EL (cell line): ENCODE measurements at places on chromosomes 16 and 17.

GRCh38 chr16:79536958-79537357 lies 63.6 kb downstream of the MAF start:
- no peak for DNase-seq

- DNase-seq = no peak
These were observed 7.8 kb upstream of the CD79B start for GRCh38 chr17:63939884-63940283.

DNA sequence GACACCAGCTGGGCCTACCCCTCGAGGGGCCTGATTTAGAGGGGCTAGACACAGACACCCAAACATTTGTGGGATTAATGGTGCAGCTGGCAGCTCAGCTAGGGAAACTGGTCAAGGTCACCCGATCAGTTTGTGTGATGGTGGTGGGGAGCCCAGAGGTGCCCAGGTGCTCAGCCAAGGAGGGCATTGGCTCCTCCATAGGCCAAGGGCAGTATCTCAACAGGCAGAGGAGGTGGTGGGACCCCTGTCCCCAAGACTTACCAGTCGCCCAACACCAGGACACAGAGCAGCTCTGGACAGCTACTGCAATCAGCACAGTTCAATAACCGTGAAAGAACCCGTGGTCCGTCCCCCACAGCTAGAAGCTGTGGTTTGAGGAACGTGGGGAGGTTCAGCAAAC lies 120.9 kb downstream of the C16orf78 start:
- no peak for DNase-seq

GRCh38 chr16:86725401-86725800 lies 147.1 kb downstream of the FOXL1 start:
- no peak for DNase-seq

- DNase-seq = no peak
These were observed 32.9 kb downstream of the ITGAM start for GRCh38 chr16:31292704-31293103.

- DNase-seq = no peak
These were observed 192.8 kb downstream of the SHCBP1 start for GRCh38 chr16:46428108-46429061.

GRCh38 chr17:66715745-66716156 lies 119.2 kb upstream of the CACNG5 start:
- peak; percentile 44 for DNase-seq

DNA sequence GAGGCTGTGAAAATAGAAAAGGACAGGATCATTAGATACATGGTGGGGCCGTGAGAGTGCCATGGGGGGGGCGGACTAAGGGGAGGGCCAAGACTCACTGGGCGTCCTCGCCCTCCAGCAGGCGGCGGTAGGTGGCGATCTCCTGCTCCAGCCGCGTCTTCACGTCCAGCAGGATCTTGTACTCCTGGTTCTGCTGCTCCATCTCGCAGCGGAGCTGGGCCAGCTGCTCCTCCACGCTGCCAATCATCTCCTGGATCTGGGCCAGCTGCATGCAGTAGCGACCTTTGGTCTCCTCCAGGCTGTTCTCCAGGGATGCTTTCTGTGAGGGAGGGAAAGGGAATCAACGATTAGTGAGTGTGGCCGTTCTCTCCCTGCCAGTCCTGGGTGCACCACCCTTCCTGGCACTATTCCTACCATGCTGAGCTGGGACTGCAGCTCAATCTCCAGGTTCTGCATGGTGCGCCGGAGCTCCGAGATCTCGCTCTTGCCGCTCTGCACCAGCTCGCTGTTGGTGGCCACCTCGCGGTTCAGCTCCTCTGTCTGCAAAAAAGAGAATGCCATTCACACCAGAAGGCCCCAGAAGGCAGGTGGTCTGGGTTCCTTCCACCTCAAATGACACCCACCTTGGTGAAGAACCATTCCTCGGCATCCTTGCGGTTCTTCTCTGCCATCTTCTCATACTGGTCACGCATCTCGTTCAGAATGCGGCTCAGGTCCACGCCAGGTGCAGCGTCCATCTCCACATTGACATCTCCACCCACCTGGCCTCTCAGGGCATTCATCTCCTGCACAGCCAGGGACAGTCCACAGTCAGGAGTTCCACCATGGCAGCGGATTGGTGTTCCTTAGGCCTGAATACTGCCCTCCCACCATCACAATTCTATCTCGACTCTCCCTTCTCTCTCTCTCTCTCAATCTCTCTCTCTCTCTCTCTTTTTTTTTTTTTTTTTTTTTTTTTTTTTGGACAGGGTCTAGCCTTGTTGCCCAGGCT lies 3.3 kb downstream of the KRT14 start:
- no peak for DNase-seq

- DNase-seq = no peak
These were observed 1.8 kb downstream of the RNF43 start for GRCh38 chr17:58415371-58416055.

DNA sequence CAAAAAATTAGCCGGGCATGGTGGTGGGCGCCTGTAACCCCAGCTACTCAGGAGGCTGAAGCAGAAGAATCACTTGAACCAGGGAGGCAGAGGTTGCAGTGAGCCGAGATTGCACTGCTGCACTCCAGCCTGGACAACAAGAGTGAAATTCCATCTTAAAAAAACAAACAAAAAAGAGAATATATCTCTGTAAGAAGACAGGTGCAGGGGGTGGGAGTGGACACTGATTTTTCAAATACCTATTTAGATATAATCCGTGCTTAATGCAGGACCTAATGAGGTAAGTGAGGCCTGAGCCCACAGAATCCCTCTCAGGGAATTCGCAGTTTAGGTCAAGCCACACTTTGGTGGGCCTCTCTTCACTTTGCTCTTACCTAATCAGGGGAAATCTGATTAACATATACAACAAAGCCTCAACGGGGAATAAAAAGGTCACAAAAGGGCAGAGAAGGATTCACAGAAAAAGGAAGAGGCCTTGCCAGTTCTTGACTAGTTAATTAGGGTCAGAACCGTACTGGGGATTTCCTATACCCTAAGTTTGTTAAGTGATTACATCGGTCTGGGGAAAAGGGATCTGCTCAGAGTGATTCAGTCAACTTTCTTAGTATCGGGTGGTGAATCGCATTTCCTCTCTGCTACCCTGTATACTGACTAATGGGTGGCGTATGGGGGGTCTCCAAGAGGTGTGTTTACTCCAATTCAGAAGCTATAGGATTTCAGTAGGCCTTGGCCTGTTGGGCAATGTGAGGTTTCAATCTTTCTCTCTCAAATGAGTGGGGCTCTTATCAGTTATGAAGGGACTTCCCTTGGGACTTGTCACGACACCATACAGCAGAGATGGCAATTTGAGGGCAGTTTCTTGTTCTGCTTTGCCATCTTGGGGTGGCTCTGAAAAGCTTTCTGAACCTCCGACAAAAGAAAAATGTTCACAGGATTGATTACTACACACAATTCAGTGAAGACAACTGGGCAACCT lies 1.9 kb upstream of the NFAT5 start:
- peak; percentile 54 for DNase-seq
